ENCODE measurements at places on chromosomes 4 and X.

DNA sequence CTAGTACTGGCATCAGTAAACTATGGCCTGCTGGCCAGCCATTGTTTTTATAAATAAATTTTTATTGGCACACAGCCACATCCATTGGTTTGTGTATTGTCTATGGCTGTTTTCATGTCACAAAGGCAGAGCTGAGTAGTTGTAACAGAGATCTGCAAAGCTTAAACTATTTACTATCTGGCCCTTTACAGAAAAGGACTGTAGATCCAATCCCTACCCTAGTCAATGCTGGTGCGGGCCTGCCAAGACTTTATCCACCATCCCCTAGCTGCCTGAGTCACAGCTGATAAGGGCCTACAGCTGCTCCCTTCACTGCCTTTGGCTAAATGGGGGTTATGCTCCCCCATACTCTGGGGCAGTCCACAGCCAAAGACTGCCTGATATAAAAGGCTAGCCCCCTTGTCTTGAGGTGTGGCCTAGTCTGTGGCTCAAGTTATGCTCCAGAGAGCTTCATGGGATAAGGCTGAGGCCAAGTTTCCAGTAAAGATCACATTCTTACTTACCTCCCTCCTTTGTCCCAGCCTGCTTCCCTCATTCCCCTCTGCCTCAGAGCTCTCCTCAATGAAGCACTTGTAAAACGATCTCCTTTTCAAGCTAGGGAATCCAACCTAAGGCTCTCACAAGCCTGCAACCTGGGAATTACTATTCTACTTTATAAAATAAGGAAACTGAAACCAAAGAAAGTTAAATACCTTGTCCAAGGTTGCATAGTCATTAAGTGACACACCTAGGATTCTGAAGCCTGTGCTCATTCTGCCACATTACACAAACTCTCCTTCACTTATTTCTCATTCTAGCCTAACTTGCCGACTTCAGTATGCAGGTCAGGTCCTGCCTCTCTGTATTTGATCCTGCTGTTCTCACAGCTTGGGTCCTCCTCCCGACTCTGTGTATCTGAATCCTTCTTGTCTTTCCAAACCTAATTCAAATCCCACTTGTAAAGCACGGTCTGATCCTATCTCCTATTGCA, 20.7 kb downstream of the ACE2 start:
- DNase-seq: peak; percentile 32

GRCh38 chrX:114152130-114152529, 431.8 kb upstream of the HTR2C start:
- DNase-seq: no peak

DNA sequence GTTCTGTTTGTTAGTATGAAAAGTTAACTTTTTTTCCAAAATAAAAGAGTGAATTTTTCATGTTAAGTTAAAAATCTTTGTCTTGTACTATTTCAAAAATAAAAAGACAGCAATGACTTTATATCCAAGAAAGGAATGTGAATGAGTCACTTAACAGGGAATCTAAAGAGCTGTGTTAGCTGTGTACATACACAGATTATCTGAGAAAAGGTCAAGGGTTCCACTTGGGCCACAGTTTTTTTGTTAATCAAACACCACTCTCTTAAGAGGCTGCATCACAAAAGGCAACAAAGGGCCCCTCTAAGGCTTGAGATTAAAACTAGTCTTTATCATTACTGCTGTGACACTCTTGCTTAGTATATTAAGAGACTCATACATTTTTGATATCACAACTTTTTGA, 82.1 kb downstream of the FIP1L1 start:
- DNase-seq: no peak

DNA sequence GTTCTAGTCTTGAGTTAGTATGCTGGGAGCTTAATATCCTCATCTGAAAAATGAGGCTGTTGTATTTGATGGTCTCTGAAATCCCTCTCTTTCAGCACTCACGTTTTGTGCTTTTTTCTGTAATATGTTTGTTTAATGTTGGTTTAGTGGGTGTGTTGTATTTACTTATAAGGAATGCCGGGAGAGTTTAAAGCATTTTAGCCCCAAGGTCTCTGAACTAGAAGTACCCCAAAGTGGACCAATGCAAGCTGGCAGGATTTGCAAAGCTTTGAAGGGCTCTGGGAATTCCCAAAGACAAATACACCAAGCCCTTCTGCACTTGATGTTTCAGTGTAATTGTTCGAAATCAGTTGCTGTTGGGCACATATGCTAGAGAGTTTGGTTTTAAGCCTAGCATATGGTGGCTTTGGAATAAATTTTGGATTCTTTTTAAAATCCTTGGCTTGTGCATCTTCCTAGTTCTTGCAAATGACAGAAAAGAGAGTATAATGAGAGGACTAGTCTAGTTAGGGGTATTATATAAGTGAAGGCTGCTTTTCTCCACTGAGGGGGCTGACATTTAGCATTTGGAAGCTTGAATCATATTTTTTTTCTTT, 371.4 kb upstream of the BOD1L1 start:
- DNase-seq: no peak

- no peak for DNase-seq
Measured at GRCh38 chrX:35809781-35810180, 11.6 kb downstream of the MAGEB16 start.

GRCh38 chr4:177301126-177301639, 8.5 kb upstream of the NEIL3 start:
- no peak for DNase-seq

All from hematopoietic multipotent progenitor cell treated with erythropoietin and hydrocortisone succinate and interleukin-3 and kit ligand, for 17 days (in vitro differentiated cells).